ENCODE measurements at places on chromosomes 12 and 14.

- no peak for DNase-seq
Measured at GRCh38 chr12:115451780-115452736, 768.1 kb upstream of the TBX3 start.

DNA sequence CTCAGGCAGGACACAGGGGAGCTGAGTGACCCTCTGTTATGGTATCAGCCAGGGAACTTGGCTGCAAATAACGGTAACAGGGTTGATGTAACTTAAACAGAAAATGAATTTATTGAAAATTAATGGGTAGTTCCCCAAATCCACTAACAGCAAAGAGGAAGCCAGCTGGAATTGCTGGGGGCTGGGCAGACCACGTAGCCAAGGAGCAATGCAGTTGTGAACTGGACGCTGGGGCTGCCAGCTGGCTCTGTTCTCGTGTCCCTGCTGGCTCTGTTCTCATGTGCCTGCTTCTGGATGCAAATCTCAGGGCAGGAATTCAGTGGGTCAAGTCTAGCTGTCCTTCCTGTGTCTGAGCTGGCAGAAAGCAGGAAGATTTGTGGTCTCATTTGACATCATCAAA, 1383.3 kb upstream of the TMEM132C start:
- DNase-seq, result no peak

- DNase-seq, result peak; percentile 29
Measured at GRCh38 chr14:102993523-102993922, 63.8 kb downstream of the CDC42BPB start.

DNA sequence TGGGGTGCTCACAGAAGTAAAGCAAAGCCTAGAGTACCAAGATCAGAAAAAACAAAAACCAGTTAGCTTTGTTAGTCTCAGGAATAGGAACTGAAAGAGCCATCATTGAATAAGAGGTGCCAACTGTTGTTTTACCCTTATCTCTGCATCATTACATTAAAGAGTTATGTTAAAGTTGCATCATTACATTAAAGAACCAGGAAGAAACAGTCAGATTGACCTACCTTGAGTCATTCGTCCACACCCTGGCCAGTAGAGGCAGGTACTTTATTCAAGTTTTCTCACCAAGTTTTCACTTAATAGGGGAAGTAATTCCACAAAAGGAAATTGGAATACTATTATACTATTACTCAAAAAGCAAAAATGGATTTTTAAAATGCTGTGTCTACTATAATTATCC, 121.7 kb upstream of the CNOT2 start:
- no peak for DNase-seq

- no peak for DNase-seq
Measured at GRCh38 chr12:6786416-6787094, 2.8 kb upstream of the CD4 start.

GRCh38 chr14:53532853-53533252, 379.7 kb upstream of the DDHD1 start:
- no peak for DNase-seq

DNA sequence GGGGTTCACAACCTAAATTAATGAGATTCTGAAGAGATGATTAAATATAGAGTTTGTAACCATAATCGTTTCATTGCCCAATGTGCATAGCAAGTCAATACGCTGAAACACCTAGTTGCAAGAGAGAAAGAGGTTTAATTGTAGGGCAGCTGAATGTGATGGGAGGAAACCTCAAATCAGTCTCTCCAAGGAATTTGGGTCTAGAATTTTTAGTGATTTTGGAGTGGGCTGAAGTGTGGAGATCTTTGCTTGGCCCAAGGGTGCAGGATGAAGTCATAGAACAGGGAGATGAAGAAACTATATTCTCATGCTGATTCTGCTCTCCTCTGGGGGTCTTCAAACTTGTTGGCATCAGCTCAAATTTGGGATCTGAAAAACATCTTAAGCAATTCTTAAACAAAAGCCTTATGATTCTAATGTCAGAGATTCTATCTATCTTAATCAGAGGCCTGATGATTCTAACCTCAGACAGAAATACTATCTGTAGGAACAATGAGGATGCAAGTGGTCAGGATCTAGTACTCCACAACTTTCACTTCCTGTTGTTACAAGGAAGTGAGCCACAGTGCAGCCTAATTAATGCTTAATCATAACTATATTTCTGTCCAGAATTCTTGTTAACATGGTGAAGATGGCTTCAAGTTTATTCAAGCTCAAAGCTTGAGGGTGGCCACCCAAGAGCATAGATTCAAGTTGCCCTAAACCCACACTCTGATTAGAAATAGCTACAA, 80.2 kb upstream of the FUT8 start:
- no peak for DNase-seq

Measured in cardiac fibroblast (primary cell).